ENCODE measurements at places on chromosomes 12 and 14.
A peak's percentile ranks its signal among the peaks of the same experiment; 100 is the strongest.

DNA sequence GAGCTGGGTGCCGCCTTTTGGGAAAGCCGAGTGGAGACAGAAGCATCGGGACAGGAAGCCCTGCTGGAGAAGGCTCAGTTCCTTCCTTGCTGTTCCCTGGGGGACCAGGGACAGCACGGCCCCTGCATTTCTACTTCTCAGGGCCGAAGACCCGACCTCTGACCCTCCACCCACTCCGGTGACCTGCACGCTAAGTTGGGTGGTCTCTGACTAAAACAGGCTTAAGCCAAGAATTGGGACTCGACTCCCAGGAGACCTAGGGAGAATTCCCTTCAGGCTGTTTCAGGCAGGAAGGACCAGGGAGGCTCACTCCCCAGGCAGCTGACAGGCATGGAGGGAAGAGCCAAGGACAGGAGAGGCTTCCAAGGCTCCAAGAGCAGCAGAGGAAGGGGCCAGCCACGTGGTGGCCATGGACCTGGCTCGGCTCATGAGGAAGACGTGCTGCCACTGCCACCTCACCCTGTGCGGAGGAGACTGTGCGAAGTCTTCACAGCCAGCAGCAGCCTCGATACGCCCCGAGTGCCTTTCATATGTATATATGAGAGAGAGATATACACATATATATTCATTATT is 43.9 kb downstream of the DCAF4 start:
- DNase-seq = no peak

- no peak for DNase-seq
Observed at GRCh38 chr14:68394118-68394763, 398.6 kb downstream of the ZFP36L1 start.

DNA sequence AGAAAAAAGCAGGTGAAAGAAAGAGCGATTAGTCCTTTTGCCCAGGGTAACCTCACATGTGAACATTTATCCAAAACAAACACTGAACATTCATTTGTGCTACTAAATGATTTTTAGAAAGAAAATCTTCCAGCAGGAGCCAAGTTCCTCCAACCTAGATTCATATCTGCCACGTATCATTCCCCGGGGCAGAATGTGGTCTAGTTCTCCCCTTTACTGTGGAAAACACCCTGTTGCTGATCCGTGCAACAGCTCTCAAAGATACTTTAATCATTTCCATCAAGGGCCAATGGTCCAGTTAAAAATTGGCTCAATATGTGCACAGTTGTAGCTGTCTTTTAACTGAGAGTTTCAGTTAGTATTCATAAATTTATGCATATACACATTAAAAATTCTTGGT is 479.1 kb downstream of the ATP23 start:
- no peak for DNase-seq

GRCh38 chr12:104873374-104873773 is 84.7 kb downstream of the SLC41A2 start:
- peak; percentile 41 for DNase-seq

DNA sequence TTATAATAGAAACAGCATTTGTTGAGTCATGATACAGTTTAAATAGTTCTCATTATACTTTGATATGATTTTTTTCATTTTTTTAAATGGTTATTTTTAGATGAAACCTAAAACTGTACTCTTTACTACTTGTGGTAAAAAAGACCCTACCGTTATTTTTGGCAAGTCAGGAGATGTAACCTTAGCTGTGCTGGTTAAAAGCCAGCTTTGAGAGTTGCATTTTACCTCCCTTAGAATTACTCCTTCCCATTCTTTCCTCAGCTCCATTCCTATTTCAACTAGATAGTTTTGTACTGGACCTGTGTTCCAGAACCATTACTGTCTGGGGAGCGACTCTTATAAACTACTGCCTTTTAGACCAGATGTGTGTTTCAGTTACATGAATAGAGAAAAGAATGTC is 92.0 kb downstream of the RAD51B start:
- DNase-seq = no peak

GRCh38 chr12:68451261-68452077 is 119.3 kb upstream of the MDM1 start:
- peak; percentile 80 for DNase-seq

DNA sequence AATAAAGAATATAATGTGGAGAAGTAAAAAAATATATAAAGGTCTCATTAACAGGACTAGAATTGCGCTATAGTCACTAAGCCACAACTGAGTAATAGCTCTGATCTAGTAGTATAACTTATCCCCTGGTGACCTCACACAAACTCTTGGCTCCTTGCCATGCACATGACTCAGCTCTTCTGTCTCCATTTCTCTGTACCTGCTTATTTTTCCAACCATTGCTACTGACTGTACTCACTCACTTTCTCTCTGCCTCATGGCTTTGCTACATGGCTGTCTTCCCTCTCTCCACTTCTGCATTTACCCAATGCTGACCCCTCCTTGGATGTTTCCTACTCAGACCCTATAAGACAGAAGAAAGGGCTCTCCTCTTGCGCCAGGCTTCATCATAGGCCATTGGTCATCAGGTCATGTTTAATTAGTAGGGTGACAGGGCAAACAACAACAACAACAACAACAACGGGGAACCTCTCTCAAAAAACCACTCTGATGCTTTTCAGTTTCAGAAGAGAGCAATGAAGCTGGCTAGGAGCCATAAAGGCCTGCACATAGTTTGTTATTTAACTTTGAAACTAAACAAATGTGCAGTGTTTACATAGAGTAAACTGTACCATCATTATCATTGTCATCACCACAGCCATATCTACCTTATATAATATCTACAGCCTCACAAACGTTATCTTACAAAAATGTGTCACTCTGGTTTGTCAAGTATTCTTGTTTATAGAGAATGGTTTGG is 25.6 kb upstream of the KRAS start:
- peak; percentile 21 for DNase-seq

DNA sequence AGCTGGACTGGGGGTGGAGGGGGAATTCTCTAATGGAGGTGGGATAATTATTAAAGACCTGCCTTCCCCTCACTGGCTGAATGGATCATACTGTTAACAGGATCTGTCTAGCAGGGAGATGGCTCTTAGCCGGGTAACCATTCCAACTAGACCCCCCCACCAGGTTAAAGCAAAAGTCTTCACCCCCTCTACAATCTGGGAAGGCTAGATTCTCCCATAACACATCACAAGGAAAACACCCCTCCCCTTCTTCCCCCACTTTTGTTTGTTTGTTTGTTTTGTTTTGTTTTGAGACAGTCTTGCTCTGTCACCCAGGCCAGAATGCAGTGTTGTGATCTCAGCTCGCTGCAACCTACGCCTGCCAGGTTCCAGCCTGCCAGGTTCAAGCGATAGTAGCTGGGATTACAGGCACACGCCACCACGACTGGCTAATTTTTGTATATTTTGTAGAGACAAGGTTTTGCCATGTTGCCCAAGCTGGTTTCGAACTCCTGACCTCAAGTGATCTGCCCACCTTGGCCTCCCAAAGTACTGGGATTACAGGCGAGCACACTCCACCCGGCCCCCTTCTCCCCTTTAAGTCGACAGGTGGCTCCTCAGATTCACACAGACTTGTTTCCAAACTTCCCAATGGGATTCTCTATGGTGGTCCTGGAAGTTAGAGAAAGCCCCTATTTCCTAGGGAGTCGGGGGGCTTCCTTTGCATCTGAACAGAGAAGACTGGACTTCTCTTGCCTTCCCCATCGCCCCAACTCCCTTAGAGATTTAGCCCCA is 3.5 kb upstream of the BAZ2A start:
- no peak for DNase-seq

GRCh38 chr12:76878099-76878898 is 520 bp downstream of the CSRP2 start:
- no peak for DNase-seq

DNA sequence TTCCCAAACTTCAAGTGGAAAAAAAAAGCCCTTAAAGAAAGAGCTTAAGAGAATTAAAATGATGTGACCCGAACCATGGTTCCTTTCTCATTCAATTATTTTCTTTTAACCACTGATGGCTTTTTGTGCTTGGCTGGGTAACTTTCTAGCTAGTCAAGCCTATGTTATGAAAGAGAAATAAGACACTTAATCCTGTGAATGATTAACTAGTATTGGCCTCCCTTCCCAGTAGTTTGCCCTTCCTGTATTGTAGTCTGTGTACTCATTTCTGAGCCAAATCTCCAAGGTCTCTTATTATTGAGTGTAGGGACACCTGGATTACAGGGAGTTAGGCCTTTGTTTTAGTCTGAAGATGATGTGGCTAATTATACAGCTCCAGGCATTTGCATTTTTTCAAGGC is 353.0 kb downstream of the RAD51B start:
- no peak for DNase-seq

DNA sequence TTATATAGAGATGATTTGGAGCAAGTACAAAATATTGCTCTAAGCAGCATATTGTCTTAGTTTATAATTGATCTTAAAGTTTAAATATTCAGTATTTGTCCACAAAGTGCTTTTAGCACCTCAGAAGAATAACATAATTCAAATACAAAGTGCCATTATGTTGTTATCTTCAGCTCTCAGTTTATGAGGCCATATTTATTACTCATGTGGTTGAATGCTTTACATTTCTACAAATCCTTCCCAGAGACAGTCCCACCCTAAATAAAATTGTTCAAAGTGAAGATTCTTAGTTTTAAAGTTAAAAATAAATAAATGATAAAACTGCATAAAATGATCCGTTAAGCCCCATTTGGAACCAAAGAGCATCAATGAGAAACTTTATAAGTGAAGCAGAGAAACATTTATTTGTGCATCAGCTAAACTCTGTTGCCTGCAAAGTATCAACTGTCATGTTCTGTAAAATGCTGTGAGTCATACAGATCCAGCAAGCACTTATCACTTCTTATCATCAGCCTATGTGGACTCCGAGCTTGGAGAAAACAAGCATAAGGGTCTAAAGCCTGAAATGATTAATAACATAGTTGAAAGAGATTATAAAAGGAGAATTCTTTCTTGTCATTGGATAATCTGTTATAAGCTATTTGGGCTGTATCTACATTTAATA is 218.9 kb downstream of the ADAMTS20 start:
- no peak for DNase-seq

DNA sequence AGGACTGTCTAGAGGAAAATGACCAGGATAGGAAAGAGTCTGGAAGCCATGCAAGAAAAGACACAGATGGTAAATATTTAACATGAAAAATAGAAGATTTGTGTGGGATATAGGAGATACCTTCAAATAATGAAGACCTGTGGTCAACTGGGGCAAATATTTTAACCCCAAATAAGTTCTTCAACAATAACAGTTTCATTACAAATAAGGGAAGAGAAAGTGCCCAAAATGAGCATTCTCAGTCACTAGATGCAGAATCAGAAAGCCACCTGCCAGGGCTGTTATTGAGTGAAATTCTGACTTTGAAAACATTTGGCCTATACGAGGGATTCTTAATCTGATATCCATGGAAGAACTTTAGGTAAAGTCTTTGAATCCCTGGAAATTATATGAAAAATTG is 231.2 kb upstream of the PLEKHG7 start:
- no peak for DNase-seq

DNA sequence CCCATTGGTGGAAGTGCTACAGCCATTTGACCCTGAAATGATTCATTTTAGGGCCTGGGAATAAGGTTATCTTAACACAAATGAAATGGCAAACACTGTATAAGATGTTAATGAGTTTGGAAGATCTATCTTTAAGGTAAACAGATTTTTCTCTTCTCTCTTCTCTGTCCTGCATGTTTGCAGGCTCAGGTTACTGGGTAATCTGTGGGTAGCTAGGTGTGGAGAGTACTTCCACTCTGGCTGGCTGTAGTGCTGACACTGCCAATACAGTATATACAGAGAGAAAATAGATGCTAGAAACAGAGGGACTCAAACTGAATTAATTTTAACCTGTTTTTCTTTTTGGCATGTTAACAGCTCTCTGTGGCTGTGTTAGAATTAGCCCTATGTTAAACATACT is 84.6 kb downstream of the SLC38A6 start:
- DNase-seq = no peak

DNA sequence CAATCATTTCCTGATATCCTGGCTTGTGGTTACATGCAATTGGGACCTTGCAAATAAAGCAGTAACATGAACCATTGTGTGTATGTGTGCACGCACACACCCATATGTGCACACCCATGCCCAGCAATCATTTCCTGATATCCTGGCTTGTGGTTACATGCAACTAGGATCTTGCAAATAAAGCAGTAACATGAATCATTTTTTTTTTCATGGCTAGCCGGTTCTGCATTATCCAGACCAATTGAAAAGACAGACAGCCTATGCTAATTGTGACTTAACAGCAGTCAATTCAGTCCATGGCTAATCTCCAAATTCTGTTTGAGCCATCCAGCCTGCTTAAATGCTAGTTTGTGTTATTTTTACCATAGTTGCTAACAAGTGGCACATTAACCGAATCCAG is 134.3 kb downstream of the TTC7B start:
- peak; percentile 39 for DNase-seq

GRCh38 chr12:2961705-2962104 is 2.5 kb downstream of the TEAD4 start:
- DNase-seq = no peak

DNA sequence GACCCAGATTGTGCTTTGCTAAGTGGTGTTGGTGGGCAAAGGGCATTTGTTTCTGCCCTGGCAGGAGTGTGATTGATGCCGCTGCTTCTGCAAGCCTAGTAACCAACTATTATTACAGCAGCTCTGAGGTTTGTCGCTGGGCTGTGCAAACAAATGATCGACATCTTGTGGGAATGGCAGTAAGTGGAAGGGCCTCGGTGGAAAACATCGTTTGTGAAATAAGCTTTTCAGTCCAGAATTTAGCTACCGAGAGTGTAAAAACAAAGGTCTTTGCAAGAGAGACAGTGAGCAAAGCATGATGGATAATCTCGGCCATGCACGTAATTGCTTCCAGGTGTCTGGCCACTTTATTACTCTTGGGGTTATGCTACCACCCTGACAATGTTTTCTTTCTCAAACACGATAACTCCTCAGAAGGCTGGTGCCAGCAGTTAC is 397.7 kb upstream of the PRICKLE1 start:
- DNase-seq = no peak

- no peak for DNase-seq
Observed at GRCh38 chr12:9674226-9674590, 4.7 kb downstream of the CLEC2D start.

DNA sequence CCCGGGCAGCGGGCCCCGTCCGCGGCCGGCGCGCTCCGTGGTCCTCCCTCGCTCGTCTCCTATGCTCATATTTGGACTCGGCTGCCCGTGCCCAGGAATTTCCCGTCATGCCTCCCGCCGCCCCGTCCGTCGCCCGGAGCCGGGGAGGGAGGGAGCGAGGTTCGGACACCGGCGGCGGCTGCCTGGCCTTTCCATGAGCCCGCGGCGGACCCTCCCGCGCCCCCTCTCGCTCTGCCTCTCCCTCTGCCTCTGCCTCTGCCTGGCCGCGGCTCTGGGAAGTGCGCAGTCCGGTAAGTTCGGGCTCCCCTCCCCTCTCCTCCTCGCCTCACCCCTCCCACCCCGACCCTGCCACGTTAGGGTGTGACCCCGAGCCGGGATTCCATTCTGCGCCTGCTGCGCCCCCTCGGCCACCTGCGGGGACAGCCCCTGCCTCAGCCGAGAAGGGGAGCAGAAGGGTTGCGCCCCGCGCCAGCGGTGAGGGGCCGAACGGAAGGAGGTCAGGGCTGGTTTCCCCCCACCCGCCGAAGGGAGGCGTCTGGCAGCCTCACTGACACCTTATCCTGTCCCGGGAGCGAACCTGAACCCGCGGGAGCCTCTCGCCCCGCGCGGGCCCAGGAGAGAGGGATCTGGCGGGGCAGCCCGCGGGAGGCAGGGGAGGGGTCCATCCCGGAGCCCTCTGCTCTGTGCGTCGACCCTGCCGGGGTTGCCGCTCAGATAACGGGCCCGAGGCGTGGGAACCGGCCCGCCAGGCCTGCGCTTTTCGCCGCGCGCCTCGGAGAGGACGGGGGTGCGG is at the start of gene MSRB3:
Gene MSRB3 (plus strand): TSS at position 108 of the 793 bp plus-strand sequence. CDS start 29,897 bp downstream, outside the sequence.
- peak; percentile 4 for DNase-seq

GRCh38 chr12:100741084-100741711 is 53.4 kb upstream of the ANO4 start:
- peak; percentile 16 for DNase-seq

- no peak for DNase-seq
Observed at GRCh38 chr12:83156815-83157214, 470.1 kb downstream of the TMTC2 start.

Measured in inflammatory macrophage treated with lipopolysaccharide for 4 hours (primary cell).